Natural killer cell treated with Interleukin-12 subunit alpha and Interleukin-12 subunit beta and Interleukin-15 and Interleukin-18, amount 100 ng/mL, for 72 hours (primary cell): ENCODE measurements at places on chromosomes 5 and 9. TPM values are rescaled to one million over a fixed set of nuclear protein-coding genes. Genes with fewer than 3 reads are reported as not detected.

PCDHB12 gene
- total RNA-seq: not detected

DNA sequence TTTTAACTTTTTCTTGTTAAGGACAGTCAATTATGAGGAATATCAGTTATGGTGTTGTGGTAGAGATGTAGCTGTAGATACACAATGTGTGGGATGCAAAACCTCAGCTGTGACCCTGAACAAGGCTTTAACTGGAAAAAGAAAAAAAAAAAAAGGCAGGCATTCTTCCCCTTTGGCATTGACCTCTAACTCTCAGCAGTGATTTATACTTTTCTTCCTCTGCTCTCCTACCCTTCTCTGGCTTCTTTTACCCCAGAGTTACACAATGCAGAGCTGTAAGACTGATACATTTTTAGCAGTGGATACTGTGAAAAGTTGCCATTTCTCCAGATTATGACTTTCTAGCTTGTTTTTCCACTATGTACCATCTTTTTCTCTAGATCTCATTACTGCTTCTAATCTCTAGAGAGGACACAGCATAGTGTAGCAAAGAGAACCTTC, 2.0 kb downstream of the CTNNAL1 start:
- no peak for DNase-seq
- no peak overlapping the region for H3K27ac ChIP-seq
- peaks cover 3% of the 10 kb centered on the region for H3K27me3 ChIP-seq
- H3K4me1 ChIP-seq: peaks cover 24% of the 10 kb centered on the region
- H3K4me3 ChIP-seq: peak overlapping the region; percentile 98

- no peak overlapping the region for H3K4me3 ChIP-seq
- no peak for DNase-seq
- no peaks in the 10 kb centered on the region for H3K4me1 ChIP-seq
- H3K27me3 ChIP-seq: no peaks in the 10 kb centered on the region
- no peaks in the 10 kb centered on the region for H3K36me3 ChIP-seq
Measured at GRCh38 chr5:124231230-124231629, 515.2 kb downstream of the ZNF608 start.

DNA sequence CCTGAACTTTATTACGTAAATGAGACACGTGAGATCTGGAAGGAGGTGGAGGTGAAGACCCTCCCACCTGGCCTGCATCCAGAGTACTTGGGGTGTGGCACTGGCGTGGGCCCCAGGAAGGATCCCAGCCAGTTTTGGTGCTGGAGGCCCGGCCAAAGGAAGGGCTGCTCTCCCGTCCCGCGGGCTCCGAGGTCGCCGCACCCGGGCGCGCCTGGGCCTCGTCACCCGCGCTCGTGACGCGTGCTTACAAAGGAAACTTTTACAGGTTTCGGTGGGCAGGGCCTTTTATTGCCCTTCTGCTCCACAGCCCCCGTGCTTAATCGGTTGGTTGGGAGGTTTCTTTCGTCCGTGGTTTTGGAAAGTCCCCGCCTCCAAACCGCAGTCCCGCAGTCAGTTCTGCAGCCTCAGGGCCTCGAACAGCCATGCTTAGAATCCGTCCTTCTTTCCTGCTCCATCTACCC, 29.2 kb downstream of the CDKN2A start:
- no peak overlapping the region for H3K27ac ChIP-seq
- H3K4me3 ChIP-seq: peak overlapping the region; percentile 67
- H3K36me3 ChIP-seq: peaks cover 29% of the 10 kb centered on the region
- DNase-seq: no peak
- H3K27me3 ChIP-seq: peaks cover 70% of the 10 kb centered on the region

- no peak overlapping the region for H3K27ac ChIP-seq
- H3K27me3 ChIP-seq: peaks cover 15% of the 10 kb centered on the region
- no peak overlapping the region for H3K4me3 ChIP-seq
- H3K4me1 ChIP-seq: no peaks in the 10 kb centered on the region
Measured at GRCh38 chr9:133585481-133586351, 23.5 kb downstream of the FAM163B start.

DNA sequence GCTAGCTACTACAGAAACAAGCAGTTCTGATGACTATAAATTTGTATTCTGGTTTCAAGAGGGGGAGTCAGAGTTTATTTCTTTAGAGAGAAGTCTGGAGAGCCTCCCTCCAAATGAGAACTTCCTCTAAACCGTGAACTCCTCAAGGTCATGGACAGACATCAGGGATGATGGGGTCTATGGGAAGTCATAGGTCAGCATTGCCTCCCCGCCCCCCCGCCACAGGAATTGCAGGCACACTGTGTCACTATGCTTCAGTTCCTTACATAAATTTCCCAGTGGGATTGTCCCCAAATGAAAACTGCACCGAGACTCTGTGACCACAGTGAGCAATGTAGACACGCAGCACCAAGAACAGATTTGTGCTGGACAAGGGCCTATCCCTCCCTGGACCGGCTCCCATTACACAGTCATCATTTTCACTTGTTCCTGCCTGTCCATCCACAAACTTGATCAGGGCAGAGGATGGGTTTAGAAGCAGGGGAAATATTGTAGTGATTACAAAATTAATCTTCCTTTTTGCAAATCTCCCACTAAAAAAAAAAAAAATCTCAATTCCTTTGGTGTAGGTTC, 300.3 kb downstream of the EFNA5 start:
- no peak overlapping the region for H3K27ac ChIP-seq
- no peaks in the 10 kb centered on the region for H3K36me3 ChIP-seq
- H3K4me1 ChIP-seq: peaks cover 12% of the 10 kb centered on the region
- H3K4me3 ChIP-seq: no peak overlapping the region
- no peaks in the 10 kb centered on the region for H3K27me3 ChIP-seq

ASPN gene
- not detected for total RNA-seq

ASS1 gene
- not detected for total RNA-seq

GRCh38 chr5:6488021-6488420, 39.4 kb downstream of the UBE2QL1 start:
- no peak overlapping the region for H3K27ac ChIP-seq
- DNase-seq: peak; percentile 22
- no peaks in the 10 kb centered on the region for H3K36me3 ChIP-seq
- no peak overlapping the region for H3K4me3 ChIP-seq
- peaks cover 19% of the 10 kb centered on the region for H3K27me3 ChIP-seq
- H3K4me1 ChIP-seq: no peaks in the 10 kb centered on the region

GRCh38 chr9:127904561-127905003, 5.2 kb upstream of the ST6GALNAC6 start:
- H3K36me3 ChIP-seq: no peaks in the 10 kb centered on the region
- peak; percentile 59 for DNase-seq
- H3K27me3 ChIP-seq: no peaks in the 10 kb centered on the region
- peak overlapping the region; percentile 100 for H3K27ac ChIP-seq

LCN15 gene
- total RNA-seq: not detected

DNA sequence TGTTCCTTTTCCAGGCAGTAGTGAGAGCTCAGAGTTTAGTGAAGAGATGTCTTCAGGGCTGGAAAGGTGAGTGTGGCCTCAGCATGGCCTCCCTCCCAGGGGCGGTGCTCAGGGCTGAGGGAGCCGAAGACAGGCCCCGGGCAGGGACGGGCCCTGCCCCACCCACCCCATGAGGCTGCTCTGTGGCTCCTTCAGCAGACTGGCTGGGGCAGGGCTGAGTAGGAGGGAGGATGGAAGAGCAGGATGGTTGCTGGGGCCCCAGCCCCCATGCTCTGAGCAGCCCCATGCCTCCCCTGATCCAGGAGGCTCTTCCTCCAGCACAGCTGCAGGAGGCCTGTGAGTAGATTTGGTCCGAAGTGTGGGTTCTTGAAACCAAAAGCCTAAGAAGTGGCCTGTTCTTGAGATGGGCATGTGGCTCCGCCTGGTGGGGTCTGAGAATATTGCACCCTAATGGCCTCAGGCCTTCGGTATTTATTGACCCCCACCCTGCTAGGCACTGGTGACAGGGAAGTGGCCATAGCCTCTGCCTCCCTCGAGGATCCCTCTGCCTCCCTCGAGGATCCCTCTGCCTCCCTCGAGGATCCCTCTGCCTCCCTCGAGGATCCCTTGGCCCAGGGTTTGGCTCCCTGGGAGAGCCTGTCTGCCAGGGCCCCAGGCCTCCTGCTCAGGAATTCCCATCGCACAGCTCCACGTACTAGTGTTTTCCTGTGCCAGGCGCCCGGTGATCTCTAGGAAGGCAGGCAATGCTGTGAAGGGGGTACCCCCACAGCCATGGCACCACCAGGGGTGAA, 65.4 kb upstream of the GARNL3 start:
- H3K27me3 ChIP-seq: no peaks in the 10 kb centered on the region
- H3K27ac ChIP-seq: no peak overlapping the region
- H3K4me3 ChIP-seq: no peak overlapping the region
- peaks cover 5% of the 10 kb centered on the region for H3K4me1 ChIP-seq

SLC4A9 gene
- not detected for total RNA-seq

DNA sequence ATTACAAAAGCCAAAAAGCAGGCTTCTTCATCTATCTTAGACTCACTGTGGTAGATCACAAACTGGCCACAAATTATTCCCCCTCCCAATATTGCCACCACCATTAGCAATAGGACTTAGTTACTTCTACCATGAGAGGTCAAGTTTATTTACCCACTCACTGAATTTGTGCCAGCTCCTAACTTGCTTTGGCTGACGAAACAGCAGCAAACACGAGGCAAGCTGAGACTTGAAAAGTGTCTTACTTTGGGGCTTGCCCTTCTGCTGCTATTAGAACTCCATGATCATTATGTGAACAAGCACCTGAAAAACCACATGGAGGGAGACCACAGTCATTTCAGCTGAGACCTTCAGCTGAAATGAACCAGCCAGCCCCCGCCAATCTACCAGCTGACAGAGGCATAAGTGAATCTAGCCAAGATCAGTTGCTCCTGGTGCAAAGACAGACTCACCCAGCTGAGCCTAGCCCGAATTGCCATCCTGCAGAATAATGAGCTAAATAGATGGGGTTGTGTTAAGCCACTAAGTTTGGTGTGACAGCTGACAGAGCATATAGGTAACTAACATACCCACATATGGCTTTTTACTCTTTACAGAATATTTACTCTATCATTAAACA, 5.7 kb downstream of the WDR41 start:
- no peak for DNase-seq
- peaks cover 10% of the 10 kb centered on the region for H3K4me1 ChIP-seq
- H3K36me3 ChIP-seq: peaks cover 4% of the 10 kb centered on the region

DNA sequence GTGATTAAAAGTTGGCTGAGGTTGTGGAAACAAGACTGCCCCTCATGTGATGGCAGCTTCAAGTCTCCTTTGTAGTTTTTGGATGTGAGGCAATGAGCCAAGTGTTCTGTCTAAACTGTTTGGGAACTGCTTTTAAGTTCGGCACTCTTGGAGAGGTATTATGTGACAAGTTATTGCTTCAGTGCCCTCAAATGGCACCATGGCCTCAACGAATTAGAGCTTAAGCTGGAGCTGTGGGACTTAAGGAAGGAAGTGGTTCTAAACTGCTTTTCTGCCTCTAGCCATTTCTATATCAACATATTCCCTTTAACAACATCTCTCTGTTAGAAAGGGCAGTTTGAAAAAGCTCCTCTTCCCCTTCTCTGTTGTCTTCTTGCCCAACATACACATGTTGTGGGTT, 227.7 kb downstream of the RFK start:
- peaks cover 1% of the 10 kb centered on the region for H3K36me3 ChIP-seq
- no peak for DNase-seq
- peak overlapping the region; percentile 44 for H3K27ac ChIP-seq

DNA sequence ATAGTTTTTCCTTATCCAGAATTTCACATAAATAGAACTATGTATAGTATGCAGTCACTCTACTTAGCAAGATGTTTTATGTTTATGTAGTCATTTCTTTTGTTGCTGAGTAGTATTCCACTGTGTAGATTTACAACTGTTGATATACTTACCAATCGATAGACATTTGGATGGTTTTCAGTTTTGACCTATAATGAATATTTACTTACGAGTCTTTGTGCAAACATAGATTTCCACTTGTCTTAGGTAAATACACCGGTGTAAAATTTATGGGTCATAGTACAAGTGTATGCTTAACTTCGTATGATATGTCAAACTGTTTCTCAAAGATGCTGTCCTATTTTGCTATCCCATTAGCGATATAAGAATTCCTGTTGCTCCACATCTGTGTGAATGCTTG, 19.7 kb upstream of the OR2K2 start:
- no peaks in the 10 kb centered on the region for H3K36me3 ChIP-seq
- H3K27ac ChIP-seq: no peak overlapping the region
- H3K4me1 ChIP-seq: peaks cover 4% of the 10 kb centered on the region
- DNase-seq: no peak
- no peak overlapping the region for H3K4me3 ChIP-seq
- peaks cover 13% of the 10 kb centered on the region for H3K27me3 ChIP-seq

PCDHGB1 gene
- 0.12 TPM for total RNA-seq

GRCh38 chr9:123355761-123356431, at the start of gene CRB2:
TSS of gene CRB2 (plus strand) at chr9:123356197. CDS start at chr9:123356261, 64 bp downstream.
- H3K27me3 ChIP-seq: peaks cover 10% of the 10 kb centered on the region
- no peak for DNase-seq
- H3K27ac ChIP-seq: no peak within 1 kb of the TSS

DNA sequence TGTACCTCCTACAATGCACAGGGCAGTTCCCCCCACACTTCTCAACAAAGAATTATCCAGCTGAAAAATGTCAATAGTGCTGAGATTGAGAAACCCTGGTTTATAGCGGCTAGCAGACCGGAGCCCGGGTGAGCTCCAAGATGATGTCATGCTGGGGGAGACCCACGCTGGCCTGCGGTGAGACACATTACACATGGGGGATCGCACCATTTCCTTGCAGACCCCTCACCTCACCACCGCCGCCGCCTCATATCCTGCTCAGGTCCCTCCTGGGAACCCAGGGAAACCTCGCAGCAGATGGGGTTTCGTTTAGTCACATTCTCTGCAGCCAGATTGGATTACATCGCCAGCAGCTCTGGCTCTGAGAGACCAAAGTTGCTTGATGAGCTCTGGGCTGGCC, 14.7 kb upstream of the TNC start:
- no peak overlapping the region for H3K4me3 ChIP-seq
- H3K27ac ChIP-seq: no peak overlapping the region
- DNase-seq: no peak
- H3K36me3 ChIP-seq: no peaks in the 10 kb centered on the region
- no peaks in the 10 kb centered on the region for H3K4me1 ChIP-seq
- peaks cover 22% of the 10 kb centered on the region for H3K27me3 ChIP-seq

FNBP1 gene
- total RNA-seq: 141 TPM

GRCh38 chr9:11618241-11618805, 1005.5 kb upstream of the PTPRD start:
- H3K36me3 ChIP-seq: peaks cover 23% of the 10 kb centered on the region
- no peak overlapping the region for H3K4me3 ChIP-seq
- no peak for DNase-seq
- H3K4me1 ChIP-seq: no peaks in the 10 kb centered on the region

DNA sequence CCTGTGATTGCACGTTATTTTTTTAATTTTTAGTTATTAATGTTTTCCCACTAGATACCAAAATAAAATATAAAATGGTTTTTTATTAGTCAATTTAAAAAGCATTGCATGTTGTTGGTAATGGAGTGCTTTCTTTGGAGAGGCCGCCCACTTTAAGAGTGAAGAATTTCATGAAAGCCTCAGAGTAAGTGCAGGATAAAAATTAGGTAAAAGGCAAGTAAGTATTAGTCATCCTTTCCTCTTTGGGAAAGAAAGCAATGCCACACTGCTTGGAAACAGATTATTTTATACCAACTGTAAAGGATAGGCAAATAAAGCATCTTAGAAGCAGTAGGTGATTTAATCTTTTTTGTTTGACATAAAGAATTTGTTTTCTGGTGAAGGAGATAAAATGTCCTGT, 62.9 kb downstream of the HSD17B4 start:
- no peaks in the 10 kb centered on the region for H3K4me1 ChIP-seq
- H3K27ac ChIP-seq: no peak overlapping the region
- no peak for DNase-seq
- no peak overlapping the region for H3K4me3 ChIP-seq
- no peaks in the 10 kb centered on the region for H3K27me3 ChIP-seq

PDCD1LG2 gene
- 1.7 TPM for total RNA-seq

PHF24 gene
- not detected for total RNA-seq

- H3K27ac ChIP-seq: no peak overlapping the region
- no peak overlapping the region for H3K4me3 ChIP-seq
- no peaks in the 10 kb centered on the region for H3K36me3 ChIP-seq
- DNase-seq: no peak
- no peaks in the 10 kb centered on the region for H3K4me1 ChIP-seq
Measured at GRCh38 chr5:72451741-72452505, 55.3 kb downstream of the ZNF366 start.

IFNA21 gene
- total RNA-seq: not detected
